ENCODE measurements at places on chromosomes 11 and 22. TPM values are rescaled to one million over a fixed set of nuclear protein-coding genes. Genes with fewer than 3 reads are reported as not detected.

DNA sequence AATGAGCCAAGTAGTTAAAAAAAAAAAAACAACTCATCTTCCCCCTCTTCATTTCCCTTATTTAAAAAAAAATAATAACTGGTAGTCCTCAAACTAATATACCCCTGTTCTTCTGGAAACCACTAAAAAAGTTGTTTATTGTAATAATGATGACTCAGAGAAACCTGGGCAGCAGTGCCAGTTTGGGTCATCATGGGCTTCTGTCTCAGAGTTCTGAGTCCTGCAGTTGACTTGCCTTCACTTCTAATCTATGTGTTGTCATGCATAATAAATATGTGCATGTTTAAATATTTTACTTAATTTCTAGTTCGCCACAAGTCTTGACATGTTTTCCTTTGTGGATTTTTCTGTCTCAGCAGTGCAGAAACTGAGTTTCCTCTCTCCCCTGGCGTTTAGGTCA lies 46.8 kb downstream of the PPP2R1B start:
- DNase-seq = peak; percentile 86

- DNase-seq = no peak
Observed at GRCh38 chr11:131370090-131370751, at the start of gene NTM. NTM (plus strand) TSS chr11:131370615.

GRCh38 chr11:2270322-2271076 lies at the start of gene ASCL2:
ASCL2 (minus strand) TSS chr11:2270588; CDS start chr11:2270332, 256 bp downstream.
- DNase-seq = no peak

GRCh38 chr11:9267680-9268079 lies 2.5 kb upstream of the DENND5A start:
- no peak for DNase-seq

GRCh38 chr11:16225623-16226022 lies 130.7 kb downstream of the SOX6 start:
- no peak for DNase-seq

GRCh38 chr22:17358415-17358814 lies 10.8 kb upstream of the CECR2 start:
- DNase-seq = no peak

Gene MYOD1
- 0.05 TPM for total RNA-seq

Gene VPS26B
- 22.6 TPM for total RNA-seq

Gene OR51B5
- not detected for total RNA-seq
